ENCODE measurements at places on chromosomes 7 and 10. TPM values are rescaled to one million over a fixed set of nuclear protein-coding genes. Genes with fewer than 3 reads are reported as not detected.

Gene OR9A2
- 0.30 TPM for total RNA-seq

Gene CFAP69
- total RNA-seq: not detected

Gene CCL26
- not detected for total RNA-seq

Gene LOXL4
- not detected for total RNA-seq

Gene ADAM22
- 4.6 TPM for total RNA-seq

Gene MASTL
- 28.3 TPM for total RNA-seq

Gene JAZF1
- 4.7 TPM for total RNA-seq

Gene GIMAP1
- 42.1 TPM for total RNA-seq

Gene GSAP
- total RNA-seq: 9.3 TPM

Gene BLNK
- total RNA-seq: 0.44 TPM

All from activated naive CD8-positive, alpha-beta T cell treated with anti-CD3 and anti-CD28 coated beads, Interleukin-2, amount 10 ng/mL, durations not matched to agents 7 days and 5 days (primary cell).